Thoracic aorta endothelial cell (primary cell): ENCODE measurements at places on chromosomes 7 and 10. TPM values are rescaled to one million over a fixed set of nuclear protein-coding genes. Genes with fewer than 3 reads are reported as not detected.

Gene SLIT1
- total RNA-seq = under 0.01 TPM in 1 of 2 replicates, not detected in the other

Gene DPYSL4
- 11.4 and 12.0 TPM in 2 replicates for total RNA-seq

Gene PDE6C
- not detected in 2 replicates for total RNA-seq

Gene LRWD1
- 23.8 and 32.3 TPM in 2 replicates for total RNA-seq

Gene NPFFR1
- total RNA-seq = not detected in 2 replicates

Gene LDB3
- not detected in 2 replicates for total RNA-seq

Gene CFAP58
- 0.40 and 0.65 TPM in 2 replicates for total RNA-seq

Gene KIF11
- total RNA-seq = 58.8 and 83.2 TPM in 2 replicates

Gene MYH16
- 0.93 and 1.1 TPM in 2 replicates for total RNA-seq

Gene MKI67
- total RNA-seq = 63.0 and 98.2 TPM in 2 replicates

Gene ATG9B
- under 0.01 and 0.07 TPM in 2 replicates for total RNA-seq

Gene CXCL12
- 0.14 and 1.2 TPM in 2 replicates for total RNA-seq

Gene TMEM176A
- not detected in 2 replicates for total RNA-seq

Gene NSUN5
- total RNA-seq = 4.9 and 9.3 TPM in 2 replicates

Gene SPDYE18
- 0.14 TPM in 1 of 2 replicates, not detected in the other for total RNA-seq
